ENCODE measurements at places on chromosomes 1 and 21.
A peak's percentile ranks its signal among the peaks of the same experiment; 100 is the strongest.

DNA sequence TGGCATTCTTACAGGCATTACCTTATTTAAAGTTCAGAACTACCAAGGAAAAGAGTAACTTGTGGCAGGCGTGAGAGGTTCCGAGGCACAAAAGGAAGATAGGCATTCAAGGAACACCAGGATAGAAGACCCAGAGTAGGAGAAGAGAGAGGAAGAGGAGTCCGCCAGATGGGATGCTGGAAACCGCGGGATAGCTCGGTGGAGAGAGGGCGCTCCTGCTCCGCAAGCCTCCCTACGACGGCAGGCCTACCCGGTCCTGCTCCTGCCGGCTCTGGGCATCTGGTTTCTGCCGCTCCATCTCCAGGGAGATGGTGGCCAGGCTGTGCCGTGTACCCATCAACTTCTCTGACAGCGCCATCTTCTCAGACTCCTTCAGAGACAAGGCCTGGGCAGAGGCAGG, 5.4 kb upstream of the NBPF1 start:
- no peak for DNase-seq

DNA sequence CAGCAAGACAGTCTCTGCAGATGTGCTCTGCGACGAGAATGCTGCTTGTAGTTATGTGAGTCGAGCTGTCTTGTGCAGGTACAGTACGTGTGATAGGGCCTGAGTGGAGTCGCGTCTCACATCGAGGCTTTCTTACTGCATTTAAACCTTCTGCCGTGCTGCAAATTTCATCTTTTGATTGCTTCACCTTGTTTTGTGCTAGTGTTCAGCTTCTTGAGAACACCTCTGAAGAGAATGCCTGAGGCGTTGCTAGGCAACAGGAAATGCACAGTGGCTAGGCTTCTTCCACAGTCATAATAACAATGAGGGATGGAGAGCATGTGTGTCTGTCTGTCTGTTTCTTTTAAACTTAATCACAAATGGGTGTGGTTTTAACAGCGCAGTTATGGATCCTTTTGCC, 52.9 kb downstream of the MRPS6 start:
- no peak for DNase-seq

DNA sequence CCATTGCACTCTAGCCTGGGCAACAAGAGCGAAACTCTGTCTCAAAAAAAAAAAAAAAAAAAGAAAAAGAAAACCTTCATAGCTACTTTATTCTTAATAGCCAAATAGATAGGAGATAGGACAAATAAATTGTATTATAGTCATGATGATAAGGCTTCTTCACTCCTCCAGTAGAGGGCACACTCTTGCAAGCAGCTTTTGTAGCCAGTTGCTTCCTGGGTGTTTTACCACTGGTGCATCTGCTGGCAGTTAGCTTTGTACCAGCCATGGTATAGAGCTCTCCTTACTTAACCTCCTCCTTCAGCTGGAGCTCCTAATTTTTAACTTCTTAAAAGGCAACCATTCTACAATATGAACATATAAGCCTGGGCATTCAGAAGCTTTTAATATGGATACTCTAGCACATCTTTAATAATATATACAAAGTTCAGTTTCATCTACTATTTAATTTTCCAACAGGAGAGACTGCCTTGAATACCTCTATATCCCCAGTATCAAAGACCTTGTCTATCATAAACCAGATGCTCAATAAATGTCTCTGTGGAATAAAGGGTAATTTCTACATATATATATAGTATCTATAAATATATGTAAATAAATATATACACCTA, 35.8 kb downstream of the EVI5 start:
- peak; percentile 35 for DNase-seq

GRCh38 chr1:17084787-17085186, 31.0 kb upstream of the SDHB start:
- DNase-seq, result no peak

- DNase-seq, result no peak
Measured at GRCh38 chr1:31818206-31818605, 2.4 kb upstream of the SPOCD1 start.

GRCh38 chr1:244851546-244852231, 12.7 kb downstream of the HNRNPU start:
- no peak for DNase-seq

- DNase-seq, result no peak
Measured at GRCh38 chr1:15531003-15531402, 4.4 kb downstream of the DNAJC16 start.

DNA sequence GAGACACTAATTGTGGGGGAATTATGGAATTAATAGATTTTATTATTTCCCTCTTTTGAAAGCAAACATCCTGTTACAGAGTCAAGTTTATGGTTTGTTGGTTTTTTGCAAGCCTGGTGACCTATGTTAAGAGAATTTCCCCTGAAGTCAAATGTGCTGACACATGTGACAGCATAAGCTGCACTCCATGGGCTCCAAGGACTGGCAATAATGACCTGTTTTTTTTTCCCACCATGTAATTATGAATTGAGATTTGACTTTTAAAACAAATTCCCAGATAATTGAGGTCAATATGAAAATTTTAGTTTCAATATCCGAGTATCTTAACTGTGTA, 242.5 kb upstream of the SGIP1 start:
- no peak for DNase-seq

- no peak for DNase-seq
Measured at GRCh38 chr1:23799255-23799569, 1.3 kb downstream of the GALE start.

- DNase-seq, result peak; percentile 46
Measured at GRCh38 chr1:173267453-173267945, 60.4 kb upstream of the TNFSF4 start.

GRCh38 chr1:67937651-67938050, 104.4 kb upstream of the GNG12 start:
- DNase-seq, result peak; percentile 64

- DNase-seq, result no peak
Measured at GRCh38 chr21:40901691-40902090, 54.7 kb upstream of the DSCAM start.

GRCh38 chr1:174743654-174744561, 255.8 kb upstream of the CACYBP start:
- no peak for DNase-seq

All from WERI-Rb-1 (cell line).